ENCODE measurements at places on chromosomes 6 and 20. TPM values are rescaled to one million over a fixed set of nuclear protein-coding genes. Genes with fewer than 3 reads are reported as not detected.

Gene MAP7
- total RNA-seq, result 0.60 TPM

Gene TBX18
- total RNA-seq, result 2.9 TPM

Gene UST
- total RNA-seq, result 0.65 TPM

Gene ULBP3
- total RNA-seq, result 5.0 TPM

Gene NKAPL
- total RNA-seq, result 0.26 TPM
